NCI-H1105 (cell line): ENCODE measurements at places on chromosomes 13 and 19.

DNA sequence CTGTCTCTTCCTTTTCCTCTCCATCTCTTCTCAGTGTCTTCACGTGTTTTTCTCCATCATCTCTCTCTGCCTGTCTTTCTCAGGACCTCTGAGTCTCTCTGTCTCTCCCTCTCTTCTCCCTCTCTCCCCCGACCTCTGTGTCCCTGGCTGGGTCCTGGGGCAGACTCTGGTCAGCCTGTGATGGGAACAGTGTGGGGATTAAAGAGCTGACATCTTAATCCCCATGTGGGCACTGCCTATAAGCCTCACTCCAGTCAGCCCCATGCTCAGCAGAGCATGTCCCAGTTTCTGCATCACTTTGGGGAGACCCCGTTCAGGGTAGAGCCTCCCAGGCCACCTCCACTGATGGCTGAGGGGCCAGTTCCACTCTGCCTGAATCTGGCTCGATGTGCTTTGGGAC lies 16.2 kb downstream of the EGLN2 start:
- no peak for DNase-seq

DNA sequence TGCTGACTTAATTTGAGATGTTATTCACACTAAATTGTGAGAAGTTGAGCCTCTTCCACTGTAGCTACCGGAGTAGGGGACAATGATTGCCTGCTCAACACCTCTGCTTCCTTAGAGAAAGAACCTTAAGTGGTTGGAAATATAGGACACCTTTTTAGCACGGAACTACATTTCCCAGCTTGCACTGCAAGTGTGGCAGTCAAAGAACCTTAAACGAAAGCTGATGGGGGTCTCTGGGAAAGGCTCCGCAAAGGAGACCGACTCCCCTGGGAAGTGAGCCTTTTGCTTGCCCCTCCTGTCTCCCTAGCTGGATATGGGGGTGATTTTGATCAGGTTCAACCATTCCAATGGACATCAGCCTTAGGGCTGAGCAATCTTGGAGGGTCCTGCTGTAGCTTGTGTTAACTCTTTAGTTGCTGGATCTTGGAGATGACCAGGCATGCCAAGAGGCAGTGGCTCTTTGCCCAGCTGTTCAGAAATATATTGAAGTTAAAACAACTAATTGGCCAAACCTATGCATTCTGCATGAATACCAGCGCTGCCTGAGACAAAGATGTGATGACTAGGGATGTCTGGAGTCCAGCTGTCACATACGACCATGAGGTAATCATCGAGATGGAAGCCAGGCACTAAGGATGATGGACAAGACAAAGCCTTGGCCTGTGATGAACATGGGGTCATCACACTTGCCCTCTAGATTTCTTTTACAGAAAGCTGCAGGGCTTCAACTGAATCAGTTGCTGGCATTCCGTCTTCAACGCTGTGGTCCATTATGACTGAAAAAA lies 286.5 kb downstream of the FOXO1 start:
- DNase-seq: no peak

GRCh38 chr19:45782820-45783785 lies 813 bp upstream of the DMPK start:
- DNase-seq: no peak

GRCh38 chr13:93216122-93216521 lies 10.5 kb upstream of the GPC6 start:
- DNase-seq: no peak

DNA sequence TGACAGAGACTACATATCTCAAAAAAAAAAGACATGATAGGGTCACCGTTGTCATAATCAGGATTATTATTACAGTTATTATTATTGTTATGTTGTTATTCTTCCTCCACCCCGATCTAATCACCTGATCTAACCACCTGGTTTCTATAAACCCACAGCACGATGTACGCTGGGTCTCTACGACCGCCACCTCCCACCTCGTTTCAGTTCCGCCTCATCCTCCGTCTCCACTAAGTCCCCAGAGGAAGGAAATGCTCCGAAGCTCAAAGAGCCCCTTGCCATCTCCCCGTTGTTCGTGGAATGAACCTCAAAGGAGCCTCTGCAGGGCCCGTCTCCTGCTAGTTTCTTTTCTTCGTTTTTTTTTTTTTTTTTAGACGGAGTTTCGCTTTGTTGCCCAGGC lies 15.9 kb upstream of the MEIS3 start:
- DNase-seq: no peak

DNA sequence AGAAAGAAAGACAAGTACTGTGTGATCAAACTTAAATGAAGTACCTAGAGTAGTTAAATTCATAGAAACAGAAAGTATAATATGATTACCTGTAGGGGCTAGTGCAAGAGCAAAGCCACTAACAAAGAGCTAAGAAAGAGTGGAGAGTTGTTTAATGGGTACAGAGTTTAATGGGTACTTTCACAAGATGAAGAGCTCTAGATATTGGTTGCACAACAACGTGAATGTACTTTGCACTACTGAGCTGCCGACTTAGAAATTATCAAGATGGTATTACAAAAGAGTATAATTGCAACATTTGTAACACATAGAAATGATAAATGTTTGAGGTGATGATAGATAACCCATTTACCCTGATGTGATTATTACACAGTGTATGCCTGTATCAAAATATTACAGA lies 140.3 kb upstream of the GPC6 start:
- DNase-seq: no peak

- no peak for DNase-seq
Measured at GRCh38 chr19:43439032-43439708, 24.5 kb downstream of the TEX101 start.

DNA sequence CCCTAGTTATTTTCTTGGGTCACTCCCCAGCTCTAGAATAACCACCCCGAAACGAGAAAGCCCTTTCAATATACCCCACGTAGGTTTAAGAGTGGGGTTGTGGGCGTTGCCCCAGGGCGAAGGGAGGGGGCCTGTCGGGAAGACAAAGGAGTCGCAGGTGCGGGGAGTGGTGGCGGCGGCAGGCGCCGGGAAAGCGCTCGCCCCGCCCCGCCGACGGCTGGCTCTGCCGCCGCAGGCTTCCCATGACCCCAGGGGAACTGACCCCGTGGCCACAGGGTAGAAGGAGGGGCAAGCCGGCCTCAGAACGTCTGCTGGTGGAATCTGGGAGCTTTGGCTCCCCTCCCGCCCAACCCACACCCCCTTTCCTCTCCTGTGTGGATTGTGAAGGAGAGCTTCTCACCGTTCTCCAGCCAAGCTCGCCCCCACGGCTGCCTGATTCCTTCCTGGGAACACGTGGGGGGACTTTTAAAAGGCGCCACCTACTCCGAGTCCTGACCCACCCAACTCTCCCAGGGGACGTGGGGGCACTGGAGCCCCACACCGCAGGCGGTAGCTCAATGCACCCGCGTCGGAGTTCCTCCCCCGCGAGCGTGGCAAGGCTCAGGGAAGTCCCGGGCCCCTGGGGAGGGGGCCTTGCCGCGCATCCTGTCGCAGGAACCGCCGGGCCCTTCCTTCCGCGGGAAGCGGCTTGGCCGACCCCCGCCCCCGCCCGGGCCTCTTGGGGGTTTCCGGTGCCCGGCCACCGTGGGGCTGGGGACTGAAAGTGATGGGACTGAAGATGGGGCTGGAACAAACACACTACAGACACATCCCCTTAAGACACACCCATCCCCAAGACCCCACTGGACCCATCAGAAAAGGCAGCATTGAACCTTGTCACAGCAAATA lies 5.5 kb downstream of the IER2 start:
- DNase-seq: no peak
